ENCODE measurements at places on chromosomes 16 and 17.

- DNase-seq, result no peak
These were observed 174.8 kb upstream of the DYNLRB2 start for GRCh38 chr16:80366023-80366422.

DNA sequence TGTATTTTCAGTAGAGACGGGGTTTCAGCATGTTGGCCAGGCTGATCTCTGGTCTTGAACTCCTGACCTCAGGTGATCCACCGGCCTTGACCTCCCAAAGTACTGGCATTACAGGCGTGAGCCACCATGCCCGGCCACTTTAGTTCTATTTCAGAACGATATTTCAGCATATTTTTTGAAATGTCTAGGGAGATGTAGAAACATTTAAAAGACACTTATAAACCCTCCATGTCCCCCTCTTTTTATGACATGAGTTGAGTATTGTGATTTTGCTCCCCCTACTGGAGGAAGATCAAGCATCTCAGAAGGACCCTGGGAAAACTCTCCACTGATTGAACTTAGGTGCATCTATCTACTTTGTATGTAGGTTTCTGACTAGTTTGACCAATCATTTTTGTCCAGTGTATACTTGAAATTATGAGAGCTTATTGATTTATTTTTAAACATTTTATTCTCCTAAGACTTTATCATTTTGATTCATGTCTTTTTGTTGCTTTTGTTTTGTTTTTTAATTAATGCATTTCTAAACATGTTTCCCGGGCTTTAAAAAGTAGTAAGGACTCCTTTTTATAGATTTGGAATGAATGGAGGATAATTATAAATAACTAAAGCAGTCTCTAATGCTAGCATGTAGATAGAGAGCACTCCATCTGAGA, 105.1 kb downstream of the CHD9 start:
- no peak for DNase-seq

DNA sequence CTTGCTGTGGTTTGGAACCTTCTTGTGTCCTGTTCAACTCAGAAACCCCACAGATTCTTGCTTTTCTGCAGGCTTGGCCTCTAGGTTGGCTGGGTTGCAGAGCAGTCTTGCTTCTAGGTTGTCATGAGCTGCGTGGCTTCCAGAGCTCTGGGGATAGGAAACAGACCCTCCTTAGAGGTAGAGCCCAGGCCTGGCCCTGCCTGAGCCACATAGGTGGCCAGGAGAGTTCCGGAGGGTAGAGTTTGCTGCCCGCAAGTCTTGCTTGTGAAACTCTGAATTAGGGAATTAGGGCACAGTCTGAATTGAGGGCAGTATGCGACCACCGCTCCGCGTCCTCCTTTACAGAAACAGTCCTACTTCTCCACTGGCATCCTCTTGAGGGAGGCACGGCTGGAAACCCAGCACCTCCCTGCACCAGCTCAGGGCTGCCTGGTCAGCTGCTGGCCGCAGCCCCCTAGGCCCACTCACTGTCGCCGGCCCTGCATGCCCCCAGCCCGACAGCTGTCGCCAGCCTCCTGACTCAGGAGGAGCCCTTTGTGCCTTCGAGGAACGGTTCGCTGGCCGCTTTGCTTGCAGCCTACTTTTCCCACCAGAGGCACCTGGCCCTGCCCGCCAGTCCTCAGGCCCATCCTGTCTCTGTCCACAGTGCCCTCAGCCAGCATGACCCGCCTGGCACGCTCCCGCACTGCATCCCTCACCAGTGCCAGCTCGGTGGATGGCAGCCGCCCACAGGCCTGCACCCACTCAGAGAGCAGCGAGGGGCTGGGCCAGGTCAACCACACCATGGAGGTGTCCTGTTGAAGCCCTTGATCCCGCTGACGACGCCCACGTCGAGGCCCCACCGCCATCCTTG, 4.3 kb upstream of the SETD6 start:
- DNase-seq, result no peak

GRCh38 chr17:7107795-7108559, 6.6 kb downstream of the ASGR2 start:
- DNase-seq, result no peak

- DNase-seq, result no peak
These were observed 14.0 kb upstream of the MPRIP start for GRCh38 chr17:17028059-17028877.

DNA sequence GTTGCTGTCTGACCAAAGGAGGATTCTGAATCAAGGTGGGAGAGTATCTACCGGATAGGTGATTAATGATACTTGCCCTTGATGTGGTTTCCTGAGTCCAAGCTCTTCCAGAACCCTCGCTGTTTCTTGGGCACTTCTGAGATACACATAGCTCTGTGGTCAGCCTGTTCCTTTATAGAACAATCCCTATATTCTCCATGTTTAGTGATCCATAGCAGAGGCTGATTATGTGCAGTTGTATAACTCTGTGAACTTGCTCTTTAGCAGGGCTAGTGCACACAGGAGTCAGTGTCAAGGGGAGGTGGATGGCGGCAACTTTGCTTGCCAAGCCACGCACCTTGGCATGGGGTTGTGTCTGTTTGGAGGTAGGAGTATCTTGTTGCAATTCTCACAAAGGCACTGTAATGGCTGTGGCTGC, 36.1 kb downstream of the ARL4D start:
- DNase-seq, result no peak

DNA sequence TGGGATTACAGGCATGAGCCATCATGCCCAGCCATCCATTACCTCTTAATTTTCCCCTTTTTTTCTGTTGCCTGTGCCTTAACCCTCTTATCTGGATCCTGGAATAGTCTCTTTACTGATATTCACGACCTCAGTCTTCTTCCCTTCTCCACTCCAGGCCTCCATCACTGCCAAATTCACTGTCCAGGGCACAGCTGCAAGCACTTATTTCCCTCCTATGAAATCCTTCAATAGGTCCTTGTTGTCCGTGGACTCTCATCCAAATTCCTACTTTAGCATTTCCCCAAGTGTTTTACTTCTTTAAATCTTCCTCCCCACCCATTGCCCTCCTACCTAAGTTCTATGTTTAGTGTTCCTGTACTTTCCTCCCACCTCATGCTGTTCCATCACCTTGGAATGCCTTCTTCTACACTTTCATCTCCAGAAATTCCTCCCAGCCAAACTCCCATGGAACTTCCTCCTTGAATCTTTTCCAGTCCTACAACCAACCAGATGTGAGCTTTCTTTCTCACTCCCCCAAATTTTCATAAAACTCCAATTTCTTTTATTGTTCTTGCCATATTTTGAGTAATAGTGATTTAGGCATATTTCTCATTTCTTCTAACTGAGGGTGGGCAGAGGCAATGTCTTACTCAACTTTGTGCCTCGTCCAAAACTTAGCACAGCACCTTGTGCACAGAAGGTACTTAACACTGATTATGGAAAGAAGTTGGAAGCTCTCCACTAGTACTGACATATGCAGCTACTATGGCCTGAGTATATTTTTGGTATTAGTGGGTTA, 35.3 kb downstream of the FAM20A start:
- DNase-seq, result no peak

DNA sequence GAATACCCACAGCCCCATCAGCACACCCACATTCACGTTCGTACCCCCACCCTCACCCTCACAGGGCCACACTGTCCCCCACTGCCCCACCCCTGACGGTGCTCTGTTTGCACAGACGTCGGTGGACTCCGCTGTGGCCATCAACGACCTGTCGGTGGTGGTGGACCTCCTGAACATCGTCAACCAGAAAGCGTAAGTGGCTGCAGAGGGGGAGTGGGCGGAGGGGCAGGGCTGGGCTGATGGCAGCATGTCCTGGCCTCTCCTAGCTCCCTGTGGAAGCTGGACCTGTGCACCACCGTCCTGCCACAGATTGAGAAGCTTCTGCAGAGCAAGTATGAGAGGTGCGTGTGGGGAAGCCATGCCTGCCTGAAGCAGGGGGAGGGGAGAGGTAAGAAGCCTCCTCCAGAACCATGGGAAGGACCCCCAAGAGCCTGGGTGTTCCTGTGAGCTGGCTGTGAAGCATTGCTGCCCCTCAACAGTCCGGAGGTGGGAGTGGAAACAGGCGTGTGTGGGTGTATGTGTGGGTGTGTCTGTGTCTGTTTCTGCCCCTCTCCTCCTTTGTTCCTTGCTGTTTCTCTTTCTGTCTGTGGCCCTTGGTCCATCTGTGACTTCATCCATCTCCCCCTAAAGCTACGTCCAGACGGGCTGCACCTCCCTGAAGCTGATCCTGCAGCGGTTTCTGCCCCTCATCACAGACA, 20.3 kb downstream of the KATNB1 start:
- DNase-seq, result no peak

DNA sequence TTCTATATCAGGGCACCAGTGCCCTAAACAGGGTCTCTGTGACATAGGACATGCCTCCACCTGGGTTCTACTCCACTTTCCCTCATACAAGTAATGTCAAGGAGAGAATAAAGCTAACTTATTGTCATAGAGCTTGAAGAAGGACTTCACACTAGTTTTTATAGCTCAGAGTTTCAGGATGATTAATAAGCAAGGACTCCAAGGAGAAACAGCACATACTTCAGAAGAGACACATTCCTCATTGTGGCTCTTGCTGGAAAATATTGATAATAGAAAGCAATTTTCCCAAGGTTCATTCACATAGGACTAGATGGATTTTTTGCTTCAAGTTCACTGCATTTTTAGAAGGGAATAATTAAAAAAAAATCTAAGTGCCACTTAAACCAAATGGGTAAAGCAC, 133.3 kb downstream of the CA10 start:
- DNase-seq, result no peak

- DNase-seq, result no peak
These were observed 101.9 kb downstream of the LITAF start for GRCh38 chr16:11484691-11485258.

DNA sequence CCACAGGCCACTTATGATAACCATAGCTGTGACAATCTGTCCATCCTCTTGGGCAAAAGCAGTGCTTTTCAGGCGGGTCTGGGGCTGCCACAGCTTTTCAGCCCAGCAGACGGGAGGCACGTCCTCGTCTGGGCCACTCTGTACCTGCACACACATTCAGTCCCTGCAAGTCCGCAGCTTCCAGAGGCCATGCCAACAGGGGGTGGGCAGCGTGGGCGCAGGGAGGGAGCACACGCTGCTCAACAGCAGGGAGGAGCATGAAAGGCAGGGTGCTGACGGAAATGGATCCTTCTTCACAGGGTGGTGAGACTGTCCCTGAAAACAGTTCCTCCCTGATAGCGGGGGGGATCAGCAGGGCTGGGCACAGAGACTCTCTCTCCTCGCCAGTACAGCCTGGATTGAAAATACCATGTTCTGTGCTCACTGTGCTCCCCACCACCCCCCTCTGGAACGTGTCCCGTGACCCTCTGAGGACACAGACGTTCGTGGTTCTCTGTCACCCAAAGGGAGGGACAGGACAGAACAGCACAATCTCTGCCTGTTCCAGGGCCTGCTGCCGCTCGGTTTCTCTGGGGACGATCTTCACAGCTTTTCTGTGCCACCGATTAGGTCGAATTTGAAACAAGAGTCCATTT, 41.7 kb downstream of the PEMT start:
- DNase-seq, result no peak

- DNase-seq, result no peak
These were observed 752 bp downstream of the TBC1D24 start for GRCh38 chr16:2475413-2476344.

All from activated T-helper 1 cell treated with Interleukin-2 at 50 U/mL for 16 hours (primary cell).